A549 treated with DMSO at 1 μM for 4 hours (cell line): ENCODE measurements at places on chromosomes 6 and 20. TPM values are rescaled to one million over a fixed set of nuclear protein-coding genes. Genes with fewer than 3 reads are reported as not detected.

The IYD gene
- total RNA-seq, result 0.01 to 0.07 TPM (median 0.02 TPM) in 3 of 5 replicates, not detected in the others

The PXMP4 gene
- total RNA-seq, result 3.8 to 8.1 TPM (median 5.9 TPM) in 5 replicates

The MEP1A gene
- total RNA-seq, result not detected in 5 replicates

The KCNK16 gene
- not detected in 5 replicates for total RNA-seq

The MUC22 gene
- total RNA-seq, result 0.01 to 0.02 TPM (median 0.02 TPM) in 3 of 5 replicates, not detected in the others

The EGFL8 gene
- total RNA-seq, result 0.73 to 2.2 TPM (median 1.5 TPM) in 5 replicates

The COL20A1 gene
- total RNA-seq, result 0.67 to 1.6 TPM (median 1.3 TPM) in 5 replicates

The SLA2 gene
- total RNA-seq, result 0.03 to 0.04 TPM in 2 of 5 replicates, not detected in the others

The RSPH3 gene
- total RNA-seq, result 3.7 to 5.4 TPM (median 4.7 TPM) in 5 replicates

The FILIP1 gene
- 0.17 to 0.48 TPM (median 0.37 TPM) in 5 replicates for total RNA-seq

The RIPPLY2 gene
- total RNA-seq, result 0.28 to 1.3 TPM (median 0.41 TPM) in 5 replicates

The TMEM200A gene
- 0.07 to 0.08 TPM (median 0.08 TPM) in 5 replicates for total RNA-seq
